ENCODE measurements at places on chromosomes 6 and 20.
A peak's percentile ranks its signal among the peaks of the same experiment; 100 is the strongest.

- peak; percentile 66 for DNase-seq
These were observed 40.1 kb upstream of the DYNLRB1 start for GRCh38 chr20:34475979-34476736.

GRCh38 chr20:13927171-13927570 is 63.2 kb downstream of the SEL1L2 start:
- DNase-seq, result no peak

DNA sequence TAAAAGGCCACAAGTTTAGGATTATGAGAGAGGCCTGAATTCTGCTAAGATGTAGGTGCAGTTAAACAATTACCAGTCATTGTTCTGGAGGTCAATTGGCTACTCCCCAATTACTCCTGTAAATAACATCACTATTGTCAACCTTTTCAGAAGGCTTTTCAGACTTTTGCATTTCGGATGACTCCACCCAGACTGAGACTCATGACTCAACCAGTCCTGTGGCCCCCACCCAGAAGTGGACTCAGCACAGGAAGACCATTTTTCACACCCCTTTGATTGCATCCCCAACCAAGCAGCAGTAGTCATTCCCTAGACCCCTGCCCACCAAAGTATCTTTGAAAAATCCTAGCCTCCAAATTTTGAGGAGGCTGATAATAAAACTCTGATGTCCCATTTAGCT is 139.3 kb upstream of the SLC22A16 start:
- no peak for DNase-seq

DNA sequence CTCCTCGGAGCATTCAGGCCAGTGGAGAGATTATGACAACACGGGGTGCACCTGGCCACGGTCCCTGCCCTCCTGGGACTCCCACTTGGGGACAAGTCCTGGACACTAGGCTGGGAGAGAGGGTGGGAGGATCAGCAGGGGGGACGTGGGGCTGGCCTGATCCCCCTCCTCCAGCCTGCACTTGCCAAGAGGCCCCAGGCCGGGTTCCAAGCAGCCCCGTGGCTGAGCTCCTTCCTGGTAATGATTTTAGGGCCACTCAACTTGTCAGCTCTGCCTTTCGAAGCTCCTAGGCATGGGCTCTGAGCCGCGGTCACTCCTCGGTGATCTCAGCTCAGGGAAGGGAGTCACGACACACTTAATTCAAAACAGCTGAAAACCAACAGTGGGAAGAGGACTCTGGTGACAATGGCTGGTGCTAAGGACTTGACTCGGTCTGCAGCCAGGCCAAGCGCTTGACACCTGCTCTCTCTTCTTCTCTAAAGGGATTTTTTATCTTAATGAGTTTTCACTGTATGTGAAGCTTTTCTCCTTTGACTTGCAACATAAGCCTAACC is 161.7 kb downstream of the BMP7 start:
- no peak for DNase-seq

- DNase-seq, result no peak
These were observed 67.1 kb downstream of the TFAP2A start for GRCh38 chr6:10347561-10348327.

DNA sequence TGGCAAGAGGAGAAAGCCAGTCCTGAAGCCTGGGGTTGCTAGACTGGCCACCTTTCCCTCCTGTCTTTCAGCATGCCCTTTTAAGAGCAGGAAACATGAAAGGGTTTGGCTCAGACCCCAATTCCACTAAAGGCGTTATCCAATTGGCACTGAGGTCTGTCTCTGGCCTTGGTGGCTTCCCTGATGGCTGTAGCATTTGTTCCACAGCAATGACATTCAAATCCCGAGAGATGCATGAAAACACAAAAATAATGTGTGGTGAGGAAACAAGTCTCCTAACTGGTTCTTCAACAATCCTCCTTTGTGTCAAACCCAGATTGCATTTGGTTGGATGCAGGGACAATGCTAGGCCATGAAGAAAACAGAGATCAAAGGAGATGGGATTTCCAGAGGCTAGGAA is 56.5 kb upstream of the ADTRP start:
- no peak for DNase-seq

- no peak for DNase-seq
These were observed 49.4 kb upstream of the NOX3 start for GRCh38 chr6:155504848-155505607.

DNA sequence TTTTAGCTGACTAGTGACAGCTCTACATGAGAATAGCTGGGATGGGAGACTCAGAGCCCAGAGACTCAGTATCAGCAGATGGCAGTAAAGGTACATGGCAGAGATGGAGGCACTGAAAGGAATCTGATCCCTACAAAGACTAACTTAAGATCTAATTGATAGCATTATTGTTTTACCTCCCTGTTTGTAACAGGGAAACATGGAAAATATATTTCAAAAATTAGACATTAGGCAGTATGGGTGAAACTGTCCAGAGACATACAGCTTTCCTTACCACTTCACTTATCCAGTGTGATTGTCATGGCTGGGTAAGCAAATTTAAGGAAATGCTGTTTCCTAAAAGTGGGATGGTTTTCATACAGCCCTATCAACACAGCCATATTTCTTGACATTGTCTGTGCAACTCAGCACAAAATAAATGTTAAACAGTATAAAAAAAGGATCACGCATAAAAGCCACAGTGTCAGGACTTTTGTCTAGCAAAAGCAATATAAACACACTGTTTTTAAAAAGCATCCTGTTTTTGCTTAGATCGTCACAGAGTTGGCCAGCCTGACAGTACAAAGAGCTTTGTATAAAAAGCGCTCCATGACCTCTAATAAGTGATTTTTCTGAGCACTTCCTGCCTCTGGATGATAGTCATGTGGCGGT is 376.9 kb downstream of the PHF3 start:
- peak; percentile 65 for DNase-seq

GRCh38 chr20:47663354-47664067 is 121.8 kb downstream of the SULF2 start:
- peak; percentile 83 for DNase-seq

- DNase-seq, result no peak
These were observed 86.7 kb downstream of the TASP1 start for GRCh38 chr20:13552061-13552460.

- DNase-seq, result no peak
These were observed 20.7 kb upstream of the ZNF76 start for GRCh38 chr6:35238843-35239289.

DNA sequence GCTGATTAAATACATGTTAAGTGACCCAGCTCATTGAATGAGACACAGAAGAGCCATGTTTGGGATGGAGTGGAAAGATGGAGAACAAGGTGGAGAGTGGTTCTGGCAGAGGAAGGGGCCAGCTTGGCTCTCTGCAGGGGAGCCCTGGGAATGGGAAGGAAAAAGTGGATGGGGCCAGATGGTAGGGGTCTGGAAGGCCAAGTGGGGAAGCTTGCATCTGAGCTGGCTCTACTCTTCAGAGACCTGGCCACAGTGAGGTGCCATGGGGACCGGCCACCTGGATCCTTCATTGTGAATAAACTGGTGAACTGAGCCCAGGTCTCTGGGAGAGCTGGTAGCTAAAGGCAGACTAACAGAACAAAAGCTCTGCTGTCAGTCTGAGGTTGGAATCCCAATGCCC is 48.9 kb upstream of the SIRPA start:
- no peak for DNase-seq

GRCh38 chr20:57654998-57655808 is 35.0 kb upstream of the ZBP1 start:
- peak; percentile 24 for DNase-seq

DNA sequence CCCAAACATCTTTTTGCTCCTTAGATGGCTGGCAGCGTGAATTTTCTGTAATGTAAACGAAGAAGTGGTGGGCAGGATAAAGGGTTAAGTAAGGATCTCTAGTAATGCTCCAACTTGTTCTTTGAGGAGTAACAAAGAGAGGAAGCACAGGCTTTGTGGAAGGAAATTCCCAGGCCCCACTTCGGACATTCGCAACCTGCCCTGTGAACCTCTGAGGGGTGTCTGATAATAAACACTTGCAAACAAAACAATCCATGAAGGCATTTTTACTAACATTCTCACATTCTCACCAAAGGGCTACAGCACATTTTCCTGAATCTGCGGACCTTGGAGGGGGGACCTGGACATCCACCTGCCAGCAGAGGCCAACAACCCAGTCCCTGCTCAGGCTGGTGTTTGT is 25.8 kb upstream of the ADGRF5 start:
- no peak for DNase-seq

- DNase-seq, result no peak
These were observed 12.9 kb upstream of the RBL1 start for GRCh38 chr20:37108676-37109075.

GRCh38 chr20:13286607-13287006 is 65.5 kb downstream of the ISM1 start:
- DNase-seq, result no peak

Measured in retina (tissue), 1 donor.